T-helper 1 cell (primary cell): ENCODE measurements at places on chromosomes 2 and 18.

- no peak for DNase-seq
Measured at GRCh38 chr2:200740907-200741306, 70.8 kb upstream of the BZW1 start.

- no peak for DNase-seq
Measured at GRCh38 chr18:62525608-62526007, 2.8 kb downstream of the ZCCHC2 start.

DNA sequence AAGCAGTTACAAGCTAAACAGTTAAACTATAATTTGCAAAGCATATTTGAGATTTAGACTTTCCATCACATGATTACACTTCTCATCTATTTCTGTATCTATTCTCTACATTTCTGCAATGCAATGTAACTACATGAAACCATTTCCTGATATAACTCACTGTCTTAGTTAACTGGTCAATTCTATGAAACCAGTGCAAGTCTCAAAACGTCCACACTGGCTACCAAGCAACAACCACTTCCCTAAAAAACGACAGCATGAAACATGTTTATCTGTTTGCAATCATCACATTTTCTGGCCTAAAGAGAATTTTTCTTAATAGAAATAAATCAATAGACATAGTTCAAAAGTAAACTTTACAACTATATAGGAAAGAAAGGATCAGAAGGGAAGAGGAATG, 17.4 kb downstream of the FECH start:
- DNase-seq, result no peak

- no peak for DNase-seq
Measured at GRCh38 chr2:27422958-27423357, 5.5 kb upstream of the NRBP1 start.

GRCh38 chr2:45913539-45913938, 262.1 kb downstream of the PRKCE start:
- DNase-seq, result no peak

- DNase-seq, result no peak
Measured at GRCh38 chr2:15834381-15835031, 105.8 kb upstream of the MYCN start.

DNA sequence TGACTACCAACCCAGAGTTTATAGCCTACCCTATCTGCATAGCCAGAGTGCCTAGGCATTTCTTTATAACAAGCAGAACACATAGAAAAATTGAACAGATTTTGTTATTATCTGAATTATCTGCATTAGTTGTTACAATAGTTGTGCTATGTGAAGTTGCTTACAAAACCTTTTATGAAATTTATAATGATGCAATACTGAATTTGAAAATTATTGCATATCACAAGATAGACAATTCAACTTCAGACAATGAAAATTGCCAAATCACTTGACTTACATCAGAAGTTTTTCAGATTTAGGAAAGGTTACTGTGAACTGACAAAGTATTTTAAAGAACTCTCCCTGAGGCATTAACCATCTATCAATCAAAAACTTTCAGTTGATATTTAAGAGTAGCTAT, 437.9 kb upstream of the PIK3C3 start:
- DNase-seq, result no peak

DNA sequence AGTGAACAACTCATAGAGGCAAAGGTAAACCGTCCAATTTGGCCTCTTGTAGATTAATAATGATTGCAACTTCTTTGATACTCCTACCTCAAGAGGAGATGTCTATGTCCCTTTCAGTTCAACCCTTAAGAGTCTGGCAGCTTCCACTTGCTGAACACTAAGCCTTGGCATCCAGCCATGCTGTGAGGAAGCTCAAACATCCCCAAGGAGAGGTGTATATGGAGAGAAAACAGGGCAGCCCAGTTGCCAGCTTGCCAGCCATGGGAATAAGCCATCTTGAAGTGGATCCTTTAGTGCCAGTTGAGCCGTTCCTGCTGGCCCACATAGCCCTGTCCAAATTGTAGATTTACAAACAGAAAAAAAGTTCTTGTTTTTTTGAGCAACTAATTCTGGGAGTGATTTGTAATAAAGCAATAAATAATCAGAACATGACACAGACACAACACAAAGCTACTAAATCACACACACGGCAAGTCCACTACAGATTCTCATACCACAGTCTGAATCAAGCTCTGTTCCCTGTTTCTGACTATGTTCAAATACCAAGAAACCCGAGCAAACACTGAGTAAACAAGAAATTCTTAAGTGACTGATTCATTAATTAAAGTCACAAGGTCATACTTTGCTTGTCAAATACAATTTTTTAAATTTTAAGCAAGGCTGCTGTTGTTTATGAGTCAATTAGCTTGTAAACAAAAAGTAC, 96.1 kb downstream of the PID1 start:
- DNase-seq, result no peak

DNA sequence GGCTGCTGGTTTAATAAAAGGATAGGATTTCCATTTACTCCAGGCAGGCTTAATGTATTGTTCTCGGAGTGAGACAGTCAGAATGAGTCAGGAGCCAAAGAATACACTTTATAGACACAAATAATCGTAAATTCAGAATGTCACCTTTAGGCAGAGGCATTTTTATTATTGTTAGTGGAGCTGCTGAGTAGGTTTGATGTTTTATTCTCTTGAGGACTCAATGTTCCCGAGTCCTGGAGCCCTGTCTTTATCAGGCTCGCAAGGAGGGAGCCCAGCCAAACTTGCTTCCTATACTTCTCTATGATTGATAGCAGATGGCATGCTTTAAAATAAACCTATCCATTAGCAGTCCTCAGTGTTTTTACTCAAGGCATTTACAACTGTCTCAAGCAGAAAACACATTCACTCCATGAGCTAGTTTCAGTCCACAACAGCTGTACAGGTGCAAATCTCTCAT, 492.3 kb upstream of the ZEB2 start:
- DNase-seq, result no peak

DNA sequence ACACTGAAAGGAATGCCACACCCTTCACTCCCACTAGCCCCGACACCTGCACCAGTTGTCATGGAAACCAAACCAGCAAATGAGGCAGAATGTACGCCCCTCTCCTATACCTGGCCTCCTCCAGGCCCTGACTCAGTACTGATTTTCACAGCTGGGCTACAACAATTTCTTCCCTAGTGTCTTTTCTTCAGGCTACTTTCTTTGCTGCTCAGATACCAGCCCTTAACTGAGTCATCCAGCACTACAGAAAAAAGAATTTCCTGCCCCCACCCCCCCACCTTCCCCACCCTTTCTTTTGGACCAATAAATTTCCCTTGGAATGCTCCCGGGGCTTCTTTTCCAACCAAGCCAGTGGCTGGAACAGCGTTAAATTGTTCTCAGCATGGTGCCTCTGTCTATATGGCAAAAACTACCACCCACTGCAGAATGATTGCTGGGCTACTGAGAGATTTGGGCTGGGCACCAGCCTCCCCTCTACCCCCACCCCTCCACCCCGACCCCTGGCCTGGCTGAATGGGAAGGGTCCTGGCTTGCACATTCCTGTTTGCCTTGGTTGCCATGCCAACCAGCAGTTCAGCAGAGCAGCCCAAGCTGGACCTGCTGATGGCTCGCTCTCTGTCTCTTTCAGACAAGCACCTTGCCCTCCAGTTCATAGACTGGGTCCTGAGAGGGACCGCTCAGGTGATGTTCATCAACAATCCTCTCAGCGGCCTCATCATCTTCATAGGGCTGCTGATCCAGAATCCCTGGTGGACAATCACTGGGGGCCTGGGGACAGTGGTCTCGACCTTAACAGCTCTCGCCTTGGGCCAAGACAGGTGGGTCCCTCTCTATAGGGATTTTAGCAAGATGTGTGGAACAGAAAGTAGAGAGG, 11.3 kb downstream of the SLC14A2 start:
- DNase-seq, result no peak

GRCh38 chr2:218035463-218036100, 32.8 kb upstream of the TNS1 start:
- no peak for DNase-seq

- DNase-seq, result no peak
Measured at GRCh38 chr2:80244905-80245584, 59.5 kb downstream of the LRRTM1 start.

GRCh38 chr18:59328683-59329082, 10.2 kb upstream of the CPLX4 start:
- DNase-seq, result no peak

- no peak for DNase-seq
Measured at GRCh38 chr2:37167636-37168180, 10.9 kb upstream of the EIF2AK2 start.

GRCh38 chr18:46677611-46678010, 20.6 kb upstream of the LOXHD1 start:
- no peak for DNase-seq

- DNase-seq, result no peak
Measured at GRCh38 chr2:172095905-172096625, 6.6 kb downstream of the DLX2 start.

DNA sequence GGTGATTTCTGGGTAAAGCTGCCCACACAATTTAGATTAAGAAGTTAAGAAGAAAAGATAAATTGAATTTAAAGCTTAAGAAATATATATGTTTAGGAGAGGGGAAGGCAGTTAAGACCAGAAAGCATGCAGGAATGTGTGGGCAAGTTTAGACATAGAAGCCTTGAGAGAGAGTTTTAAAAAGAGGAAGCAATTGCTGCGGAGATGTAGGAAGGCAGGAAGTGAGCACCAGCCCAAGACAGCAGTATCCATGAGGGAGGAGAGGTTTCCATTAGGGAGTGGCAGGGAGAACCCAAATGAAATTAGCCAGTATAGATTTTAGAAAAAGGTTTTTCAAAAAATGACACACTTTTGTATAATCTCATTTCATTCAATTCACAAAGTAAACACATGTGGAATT, 24.3 kb downstream of the DSC2 start:
- no peak for DNase-seq

- DNase-seq, result no peak
Measured at GRCh38 chr2:29697181-29697580, 224.2 kb downstream of the ALK start.

DNA sequence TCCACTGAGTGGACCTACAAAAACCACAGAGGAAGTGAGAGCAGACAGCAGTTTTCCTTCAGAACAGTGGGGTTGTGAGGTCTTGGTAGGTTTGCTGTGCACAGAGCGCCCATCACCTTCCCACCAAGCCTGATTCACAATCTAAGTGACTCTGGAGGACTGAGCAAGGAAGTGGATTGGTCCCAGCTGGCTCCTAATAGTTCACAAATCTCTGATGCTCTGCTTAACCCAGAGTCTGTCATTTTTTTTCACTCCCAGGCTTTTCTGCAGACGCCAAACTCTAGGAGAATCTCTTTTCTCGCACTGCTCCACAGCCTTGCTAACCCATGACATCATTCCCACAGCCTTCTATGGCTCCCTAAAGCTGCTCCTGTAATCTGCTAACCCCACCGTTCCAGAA, 280.4 kb downstream of the C1D start:
- DNase-seq, result no peak
